AG08396 (cell line): ENCODE measurements at places on chromosomes 4 and X.

DNA sequence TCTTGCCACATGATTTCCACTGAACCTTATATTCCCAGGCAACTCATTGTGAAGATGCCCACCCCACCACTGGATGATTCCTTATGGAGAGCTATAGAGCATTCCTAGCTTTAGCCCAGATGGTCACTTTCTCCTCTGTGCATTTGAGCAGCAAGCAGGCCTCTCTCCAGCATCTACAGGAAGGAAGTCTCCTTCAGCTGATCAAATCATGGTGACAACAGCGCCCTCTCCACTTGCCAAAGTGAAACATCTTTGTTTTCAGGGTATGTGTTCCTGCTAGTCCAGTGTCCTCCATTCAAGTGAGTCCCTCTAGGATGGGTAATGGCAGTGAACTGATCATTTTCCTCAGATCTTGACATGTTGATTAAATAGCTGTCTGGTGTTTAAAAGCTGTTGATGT, 10.9 kb upstream of the SYTL5 start:
- DNase-seq: no peak

GRCh38 chr4:124694306-124694705, 18.2 kb downstream of the ANKRD50 start:
- no peak for DNase-seq

- DNase-seq: no peak
Measured at GRCh38 chr4:144362366-144362765, 221.8 kb upstream of the GYPA start.

GRCh38 chr4:65502131-65502701, 168.1 kb downstream of the EPHA5 start:
- no peak for DNase-seq

- no peak for DNase-seq
Measured at GRCh38 chr4:40173470-40173875, 23.4 kb upstream of the RHOH start.

DNA sequence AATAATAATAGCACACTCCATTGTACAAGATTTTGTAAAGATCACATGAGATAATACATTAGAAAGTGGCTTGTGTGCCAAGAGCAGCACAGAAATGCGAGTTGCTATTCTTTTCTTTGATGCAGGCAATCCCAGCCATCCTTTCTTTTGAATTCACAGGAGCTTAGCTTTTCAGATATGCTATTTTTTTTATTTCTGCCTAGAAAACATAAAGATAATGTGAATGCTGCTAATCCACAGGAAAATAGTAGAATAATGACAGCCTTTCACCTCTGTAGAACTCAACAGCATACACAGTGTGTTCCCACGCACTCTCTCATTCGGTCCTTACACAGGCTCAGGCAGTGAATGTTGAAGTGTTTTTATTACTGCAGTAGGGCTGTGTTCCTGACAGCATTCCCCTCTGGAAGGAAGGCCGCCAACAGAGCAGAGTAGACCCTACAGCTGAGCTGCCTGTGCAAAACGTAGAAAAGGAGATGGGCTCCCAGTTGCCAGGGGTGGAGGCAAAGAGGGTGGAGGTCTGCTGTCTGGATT, 138.8 kb upstream of the TAPT1 start:
- DNase-seq: no peak

- DNase-seq: no peak
Measured at GRCh38 chr4:39067451-39067850, 5.4 kb downstream of the KLHL5 start.

DNA sequence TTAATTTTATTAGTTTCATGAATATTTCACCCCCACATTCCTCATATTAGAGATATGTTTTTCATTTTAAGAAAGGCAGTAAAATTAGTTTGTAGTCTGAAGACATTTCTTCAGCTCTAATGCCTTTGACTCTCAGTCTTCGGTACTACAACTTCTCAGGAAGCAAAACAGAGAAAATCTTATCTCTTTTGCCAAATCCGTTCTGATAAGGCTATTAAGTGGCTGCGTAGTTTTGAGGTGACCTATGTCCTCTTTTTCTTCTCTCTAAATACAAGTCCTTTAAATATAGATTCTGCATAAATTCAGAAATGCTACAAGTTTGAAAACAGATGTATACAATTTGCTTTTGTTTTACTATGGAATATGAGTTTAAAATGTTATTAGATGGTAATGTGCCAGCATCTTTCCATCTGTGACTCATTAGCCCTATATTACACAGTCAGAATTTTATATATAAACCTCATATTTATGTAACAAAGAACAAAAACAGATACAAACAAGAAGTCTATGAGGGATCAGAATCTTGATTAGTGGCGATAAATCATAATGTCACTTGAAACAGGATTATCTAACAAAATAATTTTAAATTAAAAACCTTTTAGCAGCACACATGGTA, 181.2 kb upstream of the ETNPPL start:
- DNase-seq: no peak

DNA sequence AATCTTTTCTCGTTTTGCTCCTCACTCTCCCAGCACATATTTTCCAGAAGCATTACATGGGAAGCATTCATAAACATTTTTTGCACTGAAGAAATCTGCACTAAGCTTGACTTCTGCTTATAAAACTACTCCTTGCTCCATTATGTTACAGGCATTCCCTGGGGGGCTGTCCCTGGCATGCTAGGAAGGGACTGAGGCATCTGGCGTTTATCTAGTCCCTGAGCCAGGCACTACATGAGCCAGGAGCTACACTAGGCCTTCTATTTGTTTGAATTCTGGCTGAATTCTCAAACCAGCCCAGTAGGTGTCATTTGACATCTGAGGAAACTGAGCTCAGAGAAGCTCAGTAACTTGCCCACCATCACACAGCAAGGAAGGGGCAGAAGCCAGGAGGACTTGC, 43.3 kb downstream of the NHSL2 start:
- DNase-seq: no peak

- no peak for DNase-seq
Measured at GRCh38 chr4:114926583-114926982, 186.8 kb downstream of the NDST4 start.

DNA sequence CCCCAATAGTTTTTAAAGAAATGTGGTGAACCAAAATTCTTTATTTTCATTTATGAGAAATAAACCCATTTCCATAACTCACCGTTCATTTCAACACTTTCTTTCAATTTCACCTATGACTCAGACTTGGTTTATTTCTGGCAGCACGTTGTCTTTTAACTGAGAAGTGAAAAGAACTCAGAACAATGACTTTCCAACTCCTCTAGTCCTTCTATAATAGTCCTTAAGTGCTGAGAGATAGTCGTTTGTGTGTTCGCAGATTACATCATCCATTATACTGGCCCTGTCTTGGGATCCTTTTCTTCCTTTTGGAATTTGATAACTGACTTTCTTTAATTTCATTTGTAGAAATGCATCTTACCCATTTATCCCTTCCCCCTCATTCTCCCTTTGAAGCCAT, 113.6 kb downstream of the GLUD2 start:
- DNase-seq: no peak

DNA sequence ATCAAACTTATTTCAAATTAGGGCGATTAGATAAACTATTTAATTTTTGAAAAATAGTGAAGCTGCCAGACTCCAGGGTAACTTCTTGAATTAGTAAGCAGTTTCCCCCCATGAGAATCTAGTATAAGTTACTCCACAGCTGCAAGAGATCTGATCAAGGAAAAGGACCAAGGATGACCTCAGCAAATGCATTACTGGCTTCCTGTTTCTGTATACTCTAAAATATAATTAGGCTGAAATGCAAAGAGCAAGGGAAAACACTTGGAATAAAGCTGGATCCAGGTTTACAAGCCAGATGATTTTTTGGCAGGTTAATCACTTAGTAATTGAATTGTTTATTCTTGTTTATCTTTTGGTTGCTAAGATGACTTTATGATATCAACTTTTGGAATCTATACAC, 13.4 kb upstream of the P2RY10 start:
- no peak for DNase-seq

GRCh38 chrX:1134976-1135375, 77.5 kb downstream of the CRLF2 start:
- no peak for DNase-seq

GRCh38 chr4:56130606-56131155, 181.9 kb downstream of the CEP135 start:
- no peak for DNase-seq

GRCh38 chr4:177405508-177405907, 36.7 kb downstream of the AGA start:
- no peak for DNase-seq

- DNase-seq: no peak
Measured at GRCh38 chr4:143311924-143312323, 24.8 kb upstream of the GAB1 start.

DNA sequence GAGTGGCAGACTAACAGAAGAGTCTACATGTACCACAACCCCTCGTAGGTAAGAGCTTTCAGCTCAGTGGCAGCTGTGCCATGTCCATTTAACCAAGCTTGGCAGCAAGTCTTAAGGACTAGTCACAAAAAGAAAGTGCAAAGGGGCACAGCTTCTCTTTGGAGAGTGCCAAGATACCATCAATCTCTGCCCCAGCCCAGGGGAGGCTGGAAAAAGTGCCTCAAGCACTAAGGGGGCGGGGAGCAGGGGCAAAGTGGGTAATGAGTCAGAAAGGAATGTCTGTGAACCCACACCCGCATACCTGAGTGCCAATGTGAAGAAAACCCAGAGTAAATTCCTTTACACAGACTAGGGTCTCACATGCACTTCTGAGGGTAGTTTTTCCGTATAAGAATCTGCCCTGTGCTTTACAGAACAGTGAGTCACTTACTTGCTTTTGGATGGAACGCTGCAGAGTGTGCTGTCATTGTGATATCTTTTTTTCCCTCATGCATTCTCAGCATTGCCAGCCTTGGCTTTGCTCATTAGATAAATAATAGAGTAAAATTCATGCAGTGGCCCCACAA, 219.8 kb downstream of the ZNF674 start:
- DNase-seq: peak; percentile 29

- DNase-seq: no peak
Measured at GRCh38 chr4:17155486-17155885, 257.0 kb upstream of the LDB2 start.

DNA sequence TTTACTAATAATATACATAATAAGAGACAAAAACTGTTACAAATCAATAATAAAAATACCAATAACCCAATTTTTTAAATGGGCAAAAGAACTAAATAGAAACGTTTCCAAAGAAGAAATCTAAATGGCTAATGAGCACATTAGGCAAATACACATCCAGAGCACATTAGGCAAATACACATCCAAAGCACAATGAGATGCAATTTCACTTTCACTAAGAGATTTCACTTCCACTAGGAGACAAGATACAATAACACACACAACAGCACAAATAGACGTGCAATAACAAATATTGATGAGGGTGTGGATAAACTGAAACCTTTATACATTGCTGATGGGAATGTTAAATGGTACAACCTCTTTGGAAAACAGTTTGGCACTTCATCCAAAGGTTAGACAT, 250.7 kb downstream of the ARAP2 start:
- no peak for DNase-seq

- no peak for DNase-seq
Measured at GRCh38 chrX:12439416-12439815, 301.1 kb downstream of the FRMPD4 start.

DNA sequence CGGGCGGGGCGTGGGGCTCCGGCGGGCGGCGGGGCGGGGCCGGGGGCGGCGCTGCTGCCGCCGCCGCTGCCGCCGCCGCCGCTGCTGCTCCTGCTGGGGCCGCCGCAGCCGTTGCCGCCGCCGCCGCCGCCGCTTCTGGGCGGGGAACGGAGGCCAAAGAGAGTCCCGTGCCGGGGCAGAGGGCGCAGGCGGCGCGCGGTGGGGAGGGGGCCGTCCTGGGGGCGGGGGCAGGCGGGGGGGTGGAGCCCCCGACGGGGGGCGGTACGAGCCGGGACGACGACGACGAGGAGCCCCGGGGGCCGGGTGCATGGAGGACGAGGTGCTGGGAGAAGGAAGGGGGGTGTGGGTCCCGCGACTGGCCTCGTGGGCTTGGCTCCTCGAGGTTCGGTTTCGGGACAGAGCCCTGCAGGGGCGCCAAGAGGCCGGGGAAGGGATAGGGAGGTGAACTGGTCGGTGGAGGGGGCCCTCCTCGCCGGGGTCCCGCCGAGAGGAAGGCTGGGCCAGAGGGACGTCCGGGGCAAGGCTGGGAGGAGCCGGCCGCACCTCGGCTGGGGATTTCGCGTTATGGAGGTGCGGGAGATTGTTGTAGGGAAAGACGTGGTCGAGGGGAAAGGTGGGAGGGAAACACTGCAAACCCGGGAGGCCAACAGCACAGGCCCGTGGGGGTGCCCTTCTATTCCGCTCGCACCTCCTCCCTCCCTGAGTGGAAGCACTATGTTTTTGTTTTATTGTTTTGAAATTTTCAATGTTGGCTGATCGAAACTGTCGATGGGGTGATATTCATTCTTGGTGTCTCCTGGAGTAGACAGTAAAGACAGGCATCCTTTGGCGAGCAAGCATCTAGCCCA, 1.9 kb downstream of the BCORL1 start:
- peak; percentile 43 for DNase-seq

- no peak for DNase-seq
Measured at GRCh38 chr4:153362184-153362583, 17.7 kb downstream of the MND1 start.

DNA sequence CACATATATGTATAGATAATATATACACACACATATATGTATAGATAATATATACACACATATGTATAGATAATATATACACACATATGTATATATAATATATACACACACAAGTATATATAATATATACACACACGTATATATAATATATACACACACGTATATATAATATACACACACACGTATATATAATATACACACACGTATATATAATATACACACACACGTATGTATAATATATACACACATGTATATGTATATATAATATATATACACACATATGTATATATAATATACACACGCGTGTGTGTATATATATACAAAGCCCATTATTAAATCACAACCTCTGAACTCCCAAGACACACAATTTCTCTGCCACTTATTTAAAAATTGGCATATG, 8.0 kb upstream of the UBE2K start:
- no peak for DNase-seq

DNA sequence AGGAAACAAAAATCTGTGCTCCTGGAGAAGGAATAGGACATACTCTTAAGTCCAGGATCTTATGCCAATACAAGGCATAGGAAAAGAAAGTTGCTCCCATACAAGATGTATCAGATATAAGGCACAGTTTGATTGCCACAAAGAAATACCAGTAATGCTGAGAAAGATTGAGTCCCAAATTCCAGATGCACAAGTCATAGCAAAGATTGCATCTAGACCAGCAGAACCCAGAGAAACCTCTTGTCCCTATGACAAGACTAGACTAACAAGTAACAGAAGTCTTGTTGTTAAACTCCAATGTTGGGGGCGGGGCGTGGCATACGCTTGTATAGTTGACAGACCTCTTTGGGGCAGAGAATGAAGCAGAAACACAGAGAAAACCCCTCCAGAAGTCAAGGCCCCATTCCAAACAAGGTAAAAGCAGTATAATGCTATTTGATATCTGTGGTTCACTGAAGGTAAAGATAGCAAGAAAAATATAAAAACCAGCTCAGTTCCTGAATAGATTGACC, 671.5 kb upstream of the GRIA3 start:
- DNase-seq: no peak

DNA sequence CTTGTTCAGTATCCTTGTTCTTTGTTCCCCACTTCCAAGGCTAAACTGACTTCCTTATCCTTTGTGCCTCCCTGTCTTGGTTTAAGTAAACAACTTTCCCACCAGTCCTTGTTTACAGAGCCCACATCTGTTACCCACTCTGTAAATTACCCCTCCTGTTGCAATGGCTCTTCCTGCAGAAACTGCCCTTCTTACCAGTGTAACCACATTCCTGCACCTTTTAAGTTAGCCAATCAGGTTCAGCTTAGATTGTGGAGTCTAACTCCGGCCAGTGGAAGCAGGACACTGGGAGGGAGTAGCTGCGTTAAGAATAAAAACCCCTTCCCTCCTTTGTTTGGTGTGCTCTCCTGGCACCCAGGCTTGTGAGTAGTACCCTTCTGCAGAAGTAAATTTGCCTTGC, 360.9 kb downstream of the PRDM5 start:
- DNase-seq: no peak
